Vagina (tissue), 2 donors: ENCODE measurements at places on chromosomes 7 and 10. TPM values are rescaled to one million over a fixed set of nuclear protein-coding genes. Genes with fewer than 3 reads are reported as not detected.

- DNase-seq, result no peak
These were observed 573.9 kb downstream of the TCERG1L start for GRCh38 chr10:130737621-130738020.

DNA sequence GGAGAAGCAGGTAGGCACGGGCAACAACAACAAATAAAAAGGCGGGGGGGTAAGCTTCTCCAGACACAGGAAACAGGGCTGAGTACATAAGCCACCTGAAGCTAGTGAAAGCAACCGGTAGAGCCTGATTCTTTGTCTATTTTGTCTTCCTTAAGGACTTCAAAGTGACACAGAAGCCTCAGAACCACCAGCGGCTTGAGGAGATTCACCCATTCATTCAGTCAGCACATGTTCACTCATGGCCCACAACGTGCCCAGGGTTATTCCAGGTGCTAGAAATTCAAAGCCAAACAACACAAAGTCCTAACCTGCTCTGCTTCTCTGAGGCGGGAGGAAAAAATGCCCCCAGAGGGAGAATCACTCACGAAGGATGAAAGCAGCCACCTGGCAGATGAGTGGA, 69.3 kb upstream of the C7orf33 start:
- no peak for DNase-seq

GRCh38 chr10:74704629-74705357, 121.6 kb upstream of the KAT6B start:
- DNase-seq, result no peak

- DNase-seq, result no peak
These were observed 274.6 kb downstream of the TNS3 start for GRCh38 chr7:47307311-47307710.

DNA sequence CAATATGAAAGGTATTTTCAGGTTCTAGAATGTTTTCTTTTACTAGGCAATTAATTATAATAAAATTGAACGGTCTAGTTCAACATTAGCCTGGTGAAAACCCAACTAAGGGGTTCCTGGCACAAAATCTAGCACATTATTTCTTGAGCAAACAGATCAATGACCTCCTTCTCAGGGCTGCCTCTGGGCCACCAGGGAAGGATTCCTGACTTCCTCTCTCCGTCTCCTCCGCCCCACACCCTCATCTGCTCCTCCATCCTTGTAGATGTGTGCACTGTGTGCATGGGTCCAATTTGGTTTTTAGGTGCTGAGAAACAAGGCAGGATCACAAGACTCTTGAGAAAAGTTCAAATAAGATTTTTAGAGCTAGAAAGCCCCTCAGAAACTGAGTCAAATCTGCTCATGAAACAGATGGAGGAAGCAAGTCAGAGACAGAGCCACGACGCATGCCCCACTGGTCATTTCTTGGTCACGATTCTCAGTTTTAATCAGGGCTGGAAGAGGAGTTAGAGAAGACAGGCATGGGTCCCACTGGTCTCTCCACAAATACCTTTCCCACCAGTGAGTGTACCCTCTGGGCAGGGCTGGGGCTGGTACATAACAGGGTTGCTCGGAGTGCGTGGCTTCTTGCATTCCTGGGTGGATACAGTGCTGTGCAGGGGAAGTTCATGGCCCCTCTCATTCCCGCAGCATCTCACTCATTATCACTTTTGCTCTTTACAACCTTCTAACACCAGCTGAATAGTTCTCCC, 3.8 kb downstream of the TRPV6 start:
- peak; percentile 91 for DNase-seq

Gene TMEM184A
- 129 TPM for total RNA-seq

Gene SLC18A2
- 11.5 TPM for total RNA-seq

GRCh38 chr10:74093530-74094164, 57.0 kb downstream of the AP3M1 start:
- no peak for DNase-seq

Gene LDB3
- total RNA-seq, result 4.7 TPM

GRCh38 chr7:131306777-131307176, 20.9 kb upstream of the MKLN1 start:
- no peak for DNase-seq

Gene CCL24
- total RNA-seq, result not detected
